ENCODE measurements at places on chromosomes 3 and 15.

GRCh38 chr15:77179541-77179998, 108.7 kb upstream of the TSPAN3 start:
- DNase-seq: no peak

DNA sequence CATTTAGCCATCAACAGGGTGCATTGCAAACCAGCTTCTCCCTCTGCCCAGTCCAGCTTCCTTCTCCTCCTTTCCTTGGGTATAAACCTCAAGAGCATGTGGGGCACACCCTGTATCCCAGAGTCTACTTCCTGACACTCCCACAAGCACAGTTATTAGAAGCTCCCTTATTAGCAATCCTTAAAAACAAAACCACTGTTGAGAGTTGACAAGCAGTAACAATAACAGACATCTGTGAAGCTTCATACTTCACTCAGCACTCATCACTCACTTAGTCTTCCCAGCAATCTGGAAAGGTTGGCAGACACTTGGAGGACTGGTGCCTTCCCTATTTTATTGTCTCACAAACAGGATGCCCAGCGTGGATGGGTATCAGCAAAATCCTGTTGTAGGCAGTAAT, 155.5 kb upstream of the PROK2 start:
- no peak for DNase-seq

DNA sequence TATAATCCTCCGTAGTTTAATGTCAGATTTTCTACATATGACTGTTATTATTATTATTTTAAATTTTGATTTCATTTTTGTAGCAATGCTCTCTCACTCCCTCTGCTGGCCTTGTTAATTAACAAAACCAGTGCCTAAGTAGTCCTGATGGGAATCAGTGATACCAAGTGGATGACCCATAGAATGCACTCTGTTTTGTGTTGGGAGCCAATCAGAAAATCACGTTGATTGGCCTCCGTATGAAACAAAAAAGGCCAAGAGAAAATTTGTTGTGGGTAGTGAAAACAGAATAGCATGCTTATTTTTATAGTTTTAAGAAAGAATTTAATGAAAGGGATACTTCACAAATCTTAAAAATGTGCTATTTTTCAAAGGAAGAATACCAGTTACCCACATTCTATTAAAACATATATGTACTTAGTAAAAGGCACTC, 34.4 kb upstream of the MEIS2 start:
- peak; percentile 29 for DNase-seq

- no peak for DNase-seq
Observed at GRCh38 chr3:30622790-30623189, 16.4 kb downstream of the TGFBR2 start.

DNA sequence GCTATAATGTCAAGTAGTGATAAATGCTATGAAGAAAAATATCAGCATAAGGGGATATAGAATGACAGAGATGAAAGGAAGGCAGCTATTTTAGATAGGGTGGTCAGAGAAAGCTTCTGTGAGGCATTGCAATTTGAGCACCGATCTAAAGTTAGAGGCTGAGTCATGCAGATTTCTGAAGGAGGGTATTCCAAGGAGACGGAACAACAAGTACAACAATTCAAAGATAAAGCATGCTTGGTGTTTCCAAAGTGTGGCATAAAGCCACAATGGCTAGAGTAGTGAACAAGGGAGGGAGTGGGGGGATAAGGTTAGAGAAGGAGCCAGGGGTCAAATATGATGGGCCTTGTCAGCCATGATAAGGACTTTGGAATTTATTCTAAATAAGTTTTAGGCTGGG, 71.9 kb downstream of the PFN2 start:
- no peak for DNase-seq

- DNase-seq: no peak
Observed at GRCh38 chr3:84039099-84039498, 919.7 kb upstream of the CADM2 start.

GRCh38 chr3:70488131-70488530, 175.7 kb upstream of the MDFIC2 start:
- no peak for DNase-seq

DNA sequence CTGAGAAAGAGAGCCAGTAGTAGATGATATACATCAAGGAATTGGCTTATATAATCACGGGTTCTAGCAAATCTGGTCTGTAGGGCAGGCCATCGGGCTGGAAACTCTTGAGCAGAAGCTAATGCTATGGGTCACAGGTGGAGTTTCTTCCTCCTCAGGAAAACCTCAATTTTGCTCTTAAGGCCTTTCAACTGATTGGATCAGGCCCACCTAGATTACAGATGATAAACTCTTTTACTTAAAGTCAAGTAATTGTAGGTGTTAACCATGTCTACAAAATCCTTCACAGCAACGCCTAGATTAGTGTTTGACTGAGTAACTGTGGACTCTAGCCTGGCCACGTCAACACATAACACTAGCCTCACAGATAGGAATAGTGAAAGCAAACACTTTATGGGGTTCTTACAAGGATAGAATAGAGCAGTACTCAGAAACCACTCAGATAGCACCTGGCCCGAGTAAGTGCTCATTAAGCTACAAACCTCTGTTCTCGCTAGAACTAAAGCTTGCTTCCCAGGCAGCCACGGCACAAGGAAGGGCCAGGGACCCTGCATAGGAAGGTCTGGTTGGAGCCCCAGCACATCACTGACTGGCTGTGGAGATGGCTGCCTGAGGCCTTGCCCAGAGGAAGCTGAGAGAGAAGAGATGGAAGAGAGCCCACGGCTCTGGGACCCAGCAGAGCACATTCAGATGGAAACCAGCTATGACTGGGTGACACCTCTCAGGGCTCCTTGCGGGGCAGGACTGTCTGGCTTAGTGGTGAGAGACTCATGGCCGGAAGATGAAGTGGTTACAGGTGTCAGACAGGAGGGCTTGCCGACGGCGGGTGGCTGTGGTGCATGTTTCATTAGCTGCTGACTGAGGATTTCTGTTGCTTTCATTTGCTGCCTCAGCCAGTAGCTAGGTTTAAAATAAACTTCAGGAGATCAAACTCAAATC, 202.5 kb upstream of the TLE3 start:
- DNase-seq: no peak

DNA sequence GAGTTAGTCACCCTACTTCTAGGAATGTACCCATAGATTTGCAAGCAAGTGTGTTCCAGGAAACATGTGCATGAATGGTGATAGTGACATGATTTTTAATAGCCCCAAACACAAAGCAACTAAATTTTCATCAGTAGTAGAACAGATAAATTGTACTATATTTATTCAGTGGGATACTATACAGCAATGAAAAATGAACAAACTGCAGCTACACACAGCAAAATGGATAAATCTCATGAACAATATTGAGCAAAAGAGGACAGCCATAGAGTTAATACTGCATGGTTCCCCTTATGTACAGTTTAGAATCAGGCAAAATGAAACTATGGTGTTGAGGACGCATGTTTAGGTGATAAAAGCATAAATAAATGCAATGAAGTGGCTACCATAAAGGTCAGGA, 26.0 kb downstream of the MESP1 start:
- no peak for DNase-seq

- DNase-seq: no peak
Observed at GRCh38 chr15:66703540-66703941, 1.5 kb downstream of the SMAD6 start.

- no peak for DNase-seq
Observed at GRCh38 chr3:172057624-172058327, 18.4 kb downstream of the FNDC3B start.

GRCh38 chr3:72487078-72487765, 361.0 kb downstream of the SHQ1 start:
- no peak for DNase-seq

GRCh38 chr3:14434126-14434497, 31.7 kb downstream of the SLC6A6 start:
- DNase-seq: no peak

DNA sequence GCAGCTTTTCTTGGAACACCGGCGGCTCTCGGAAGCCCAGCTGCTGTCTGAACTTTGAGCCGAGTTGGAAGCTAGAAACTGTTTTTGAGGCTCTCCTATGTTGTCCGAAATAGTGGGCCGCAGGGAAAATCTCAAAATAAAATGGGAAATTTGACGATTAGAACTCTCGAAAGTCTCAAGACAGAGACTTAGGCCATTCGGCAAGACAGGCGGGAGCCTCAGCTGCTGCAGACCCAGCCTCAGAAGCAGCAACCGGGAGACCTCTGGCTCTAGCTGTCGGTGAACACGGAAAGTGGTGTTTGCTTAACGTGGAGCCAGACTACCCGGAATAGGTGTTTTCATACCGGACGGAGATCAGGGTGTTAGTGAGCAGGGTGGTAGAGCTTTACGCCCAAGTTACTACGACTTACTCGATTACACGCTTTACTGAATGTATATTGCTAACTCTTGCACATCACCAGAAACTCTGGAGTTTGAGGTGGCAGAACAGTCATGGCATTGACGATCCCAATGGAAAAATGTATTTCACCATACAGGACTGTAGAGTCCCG, 357 bp upstream of the MAN2C1 start:
- no peak for DNase-seq

GRCh38 chr3:78690766-78691165, 1077.0 kb downstream of the ROBO1 start:
- no peak for DNase-seq

Data from COR-L47 (cell line).